ENCODE measurements at places on chromosomes 6 and 20.

- no peak for DNase-seq
Observed at GRCh38 chr20:37600486-37600885, 72.8 kb upstream of the BLCAP start.

DNA sequence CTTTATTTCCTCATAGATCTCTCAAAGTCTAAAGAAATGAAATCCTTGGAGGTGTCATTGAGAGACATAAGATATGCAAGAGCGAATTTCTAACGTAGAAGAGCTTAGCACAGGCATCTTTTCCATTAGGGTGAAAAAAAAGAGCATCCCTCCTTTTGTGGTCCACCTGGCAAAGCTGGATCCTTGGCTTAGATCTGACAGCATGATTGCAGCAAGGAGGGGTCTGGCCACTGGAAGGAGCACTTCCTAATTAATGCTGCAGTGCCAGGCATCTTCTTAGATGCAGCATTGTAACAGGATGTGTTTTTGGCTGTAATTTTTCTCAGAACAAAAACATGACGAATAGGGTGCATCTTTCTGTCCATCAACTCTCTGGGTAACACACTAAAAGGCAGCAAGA is 60.1 kb upstream of the TFAP2D start:
- no peak for DNase-seq

DNA sequence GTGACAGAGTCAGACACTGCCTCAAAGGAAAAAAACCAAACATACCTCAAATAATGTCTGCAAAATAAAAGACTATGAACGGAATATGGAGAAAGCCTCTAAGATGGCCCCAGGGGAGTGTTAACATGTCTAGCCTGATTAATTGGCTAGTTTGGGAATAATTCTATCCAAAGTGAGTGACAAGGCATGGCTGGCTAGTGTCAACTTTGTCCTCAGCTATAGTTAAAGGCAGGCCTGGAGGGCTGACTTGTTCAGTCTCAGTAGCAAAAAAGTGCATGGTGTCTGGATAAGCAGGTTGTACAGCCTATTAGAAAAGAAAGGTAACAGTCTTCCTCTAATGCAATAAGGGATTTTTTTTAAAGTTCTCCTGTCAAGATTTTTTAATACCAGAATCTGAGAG is 32.7 kb downstream of the GCNT2 start:
- DNase-seq, result no peak

DNA sequence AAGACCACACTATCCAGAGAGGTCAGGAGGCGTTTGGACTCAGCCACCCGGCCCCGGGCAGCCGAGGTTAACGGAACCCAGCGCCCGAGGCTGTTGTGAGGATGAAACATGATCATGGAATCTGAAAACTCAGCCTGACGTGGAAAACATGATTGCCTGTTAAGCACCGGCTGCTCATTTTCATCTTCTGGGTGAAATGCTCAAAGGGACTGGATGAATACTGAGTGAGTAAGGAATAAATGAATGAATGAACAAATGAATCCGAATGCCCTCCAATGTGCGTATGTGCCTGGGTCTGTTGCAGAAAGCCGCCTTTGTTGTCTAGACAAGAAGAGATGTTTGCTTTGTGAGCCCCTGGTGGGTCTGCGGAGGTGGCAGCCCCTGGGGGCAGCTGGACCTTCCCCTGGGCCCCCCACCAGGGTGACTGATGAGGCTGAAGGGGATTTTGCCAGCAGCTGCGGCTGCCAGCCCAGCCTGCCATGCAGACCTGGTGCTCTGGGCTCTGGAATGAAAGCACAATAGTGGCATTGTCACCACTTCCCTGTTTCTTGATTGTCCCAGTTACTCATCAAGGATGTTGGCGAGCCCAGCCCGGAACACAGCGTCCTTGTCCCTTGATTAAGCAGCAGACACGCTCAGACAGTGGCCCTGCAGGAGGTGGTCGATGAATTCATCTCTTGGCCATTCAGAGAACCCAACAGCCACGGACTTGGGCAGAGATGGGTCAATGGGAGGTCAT is 211.1 kb downstream of the ANKRD60 start:
- DNase-seq, result no peak

- no peak for DNase-seq
Observed at GRCh38 chr6:122040261-122040660, 359.2 kb upstream of the HSF2 start.

DNA sequence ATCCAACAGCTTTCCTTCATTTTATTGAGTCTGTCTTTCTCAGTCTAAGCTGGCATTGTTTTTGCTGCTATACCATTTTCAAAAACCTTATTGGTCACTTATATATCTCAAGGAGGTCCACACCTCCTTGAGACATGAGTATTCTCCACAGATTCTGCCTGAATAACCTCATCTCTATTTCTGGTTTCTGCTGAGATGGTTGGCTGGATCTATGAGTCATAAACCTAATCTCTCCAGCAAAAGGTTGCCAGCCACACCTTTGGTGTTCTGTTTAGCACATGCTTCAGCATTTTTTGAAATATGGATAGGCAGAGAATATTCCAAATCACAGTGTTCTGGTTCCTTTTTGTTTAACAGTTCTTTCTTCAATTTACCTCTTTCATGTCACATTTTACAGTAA is 40.8 kb upstream of the TMEM244 start:
- no peak for DNase-seq

GRCh38 chr6:127147534-127147933 is 29.1 kb downstream of the RSPO3 start:
- no peak for DNase-seq

- DNase-seq, result no peak
Observed at GRCh38 chr20:58393299-58393698, 4.3 kb downstream of the VAPB start.

DNA sequence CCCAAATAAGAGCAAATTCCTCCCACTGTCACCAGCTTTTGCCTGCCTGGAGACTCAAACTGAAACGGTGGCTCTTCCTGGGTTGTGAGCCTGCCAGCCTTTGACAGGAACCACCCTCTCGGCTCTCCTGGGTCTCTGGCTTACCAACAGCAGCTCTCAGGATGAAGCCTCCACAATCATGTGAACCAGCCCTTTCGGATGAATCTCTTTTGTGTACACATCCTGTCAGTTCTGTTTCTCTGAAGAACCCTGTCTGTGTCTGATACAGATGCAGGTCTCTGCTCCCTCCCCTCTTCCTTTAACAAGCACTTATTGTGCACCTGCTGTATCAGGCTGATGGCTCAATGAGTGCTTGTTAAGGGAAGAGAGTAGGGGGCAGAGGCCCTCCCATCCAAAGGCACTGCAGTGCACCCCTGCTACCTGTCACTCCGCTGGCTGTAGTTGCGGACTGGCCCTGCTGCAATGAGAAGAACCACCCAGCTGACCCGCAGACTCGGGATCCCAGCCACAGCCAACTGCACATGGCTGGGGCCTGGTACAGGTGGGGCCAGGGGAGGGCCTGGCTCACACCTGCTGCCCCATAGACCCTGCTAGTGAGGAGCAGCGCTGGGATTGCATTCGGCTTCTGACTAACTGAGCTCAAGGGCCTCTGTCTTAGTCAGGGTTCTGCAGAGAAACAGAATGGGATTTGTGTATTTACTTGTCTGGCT is 120.1 kb upstream of the PMEPA1 start:
- no peak for DNase-seq

Data from CD8-positive, alpha-beta memory T cell (primary cell).